Activated CD4-positive, alpha-beta memory T cell treated with anti-CD3 and anti-CD28 coated beads, Interleukin-2, amount 10 ng/mL, durations not matched to agents 7 days and 5 days (primary cell): ENCODE measurements at places on chromosomes 2 and 18.
A peak's percentile ranks its signal among the peaks of the same experiment; 100 is the strongest.

DNA sequence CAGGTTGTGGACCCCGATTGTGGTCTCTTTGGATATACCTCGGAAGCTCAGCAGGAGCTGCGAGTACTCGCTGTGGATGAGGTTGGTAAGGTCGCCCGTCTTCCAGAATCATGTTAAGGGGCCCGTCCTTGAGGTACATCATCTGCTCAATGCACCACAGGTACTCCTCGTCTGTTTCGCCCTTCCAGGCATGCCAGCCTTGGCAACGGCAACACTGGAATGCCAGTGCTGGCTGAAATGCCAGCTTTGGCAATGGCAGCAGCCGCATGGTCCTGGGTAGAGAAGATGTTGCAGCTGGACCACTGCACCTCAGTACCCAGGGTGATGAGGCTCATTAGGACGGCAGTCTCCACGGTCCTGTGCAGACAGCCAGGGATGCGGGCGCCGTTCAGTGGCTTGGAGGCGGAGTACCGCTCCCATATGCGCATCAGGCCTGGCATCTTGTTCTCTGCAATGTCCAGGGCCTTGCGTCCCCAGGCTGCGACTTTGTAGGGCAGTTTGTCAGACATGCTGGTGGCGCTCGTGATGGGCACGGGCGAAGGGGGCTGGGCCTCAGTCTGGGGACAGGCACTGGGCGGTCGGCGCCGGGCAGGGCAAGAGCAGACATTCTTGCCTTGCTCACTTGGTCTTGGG lies 122.2 kb upstream of the NXPH2 start:
- no peak overlapping the region for H3K27ac ChIP-seq
- H3K4me1 ChIP-seq = no peaks in the 10 kb centered on the region
- no peak overlapping the region for H3K4me3 ChIP-seq
- no peak for DNase-seq

DNA sequence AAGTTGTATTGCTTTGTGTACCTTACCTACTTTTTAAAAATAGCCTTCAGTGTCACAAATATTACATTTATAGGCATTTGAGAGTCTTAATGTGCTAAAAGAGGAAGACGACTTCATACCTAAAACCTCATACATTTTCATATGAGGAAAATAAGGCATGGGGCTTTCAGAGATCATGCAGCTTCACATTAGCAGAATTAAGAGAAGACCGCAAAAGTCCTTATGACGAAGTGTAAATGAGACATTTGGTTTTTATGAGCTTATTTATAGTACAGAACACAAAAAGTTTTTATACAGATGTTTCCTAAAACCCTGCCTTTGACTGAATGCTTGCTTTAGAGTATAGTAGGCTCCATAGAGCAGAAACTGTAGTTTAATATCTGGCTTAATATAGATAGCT lies 10.1 kb upstream of the CCDC138 start:
- peaks cover 54% of the 10 kb centered on the region for H3K36me3 ChIP-seq
- no peak overlapping the region for H3K27ac ChIP-seq
- H3K27me3 ChIP-seq = no peaks in the 10 kb centered on the region

DNA sequence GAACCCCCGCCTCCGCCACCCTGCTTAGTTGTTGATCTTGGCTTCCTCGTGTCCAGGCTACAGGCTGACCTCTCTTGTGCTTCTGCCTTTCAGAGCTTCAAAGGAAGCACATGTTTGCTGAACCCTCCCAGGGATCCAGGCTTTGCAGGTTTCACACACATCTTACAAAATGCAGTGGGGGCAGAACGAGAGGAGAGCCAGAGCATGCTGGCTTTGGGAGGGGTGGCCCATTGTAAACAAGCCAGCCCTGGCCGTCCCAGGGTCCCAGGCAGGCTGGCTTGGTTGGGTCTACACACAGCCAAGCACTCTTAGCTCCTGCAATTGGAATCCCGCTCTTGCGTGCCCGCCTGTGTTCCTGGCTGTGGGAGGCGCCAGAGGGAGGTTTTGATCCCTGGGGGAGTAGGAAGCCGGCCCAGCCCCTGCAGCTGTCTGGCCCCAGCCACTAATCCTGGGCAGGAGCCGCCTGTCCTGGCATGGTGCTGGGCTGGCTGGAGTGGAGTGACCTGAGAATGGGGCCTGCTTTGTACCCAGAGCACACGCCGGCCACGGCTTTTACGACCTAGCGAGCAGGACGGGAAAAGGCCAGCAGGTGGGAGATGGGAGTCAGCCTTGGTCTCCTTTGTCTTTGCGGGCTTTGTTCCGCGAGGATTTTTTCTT lies 53.9 kb downstream of the SH3BP4 start:
- H3K36me3 ChIP-seq = no peaks in the 10 kb centered on the region
- no peak for DNase-seq
- H3K4me3 ChIP-seq = no peak overlapping the region
- no peaks in the 10 kb centered on the region for H3K27me3 ChIP-seq

- no peaks in the 10 kb centered on the region for H3K36me3 ChIP-seq
- H3K4me1 ChIP-seq = peaks cover 34% of the 10 kb centered on the region
- H3K27me3 ChIP-seq = peaks cover 25% of the 10 kb centered on the region
- peak overlapping the region; percentile 47 for H3K4me3 ChIP-seq
- peak overlapping the region; percentile 70 for H3K27ac ChIP-seq
- DNase-seq = peak; percentile 88
These were observed 61.4 kb upstream of the KIF5C start for GRCh38 chr2:148813603-148814065.

DNA sequence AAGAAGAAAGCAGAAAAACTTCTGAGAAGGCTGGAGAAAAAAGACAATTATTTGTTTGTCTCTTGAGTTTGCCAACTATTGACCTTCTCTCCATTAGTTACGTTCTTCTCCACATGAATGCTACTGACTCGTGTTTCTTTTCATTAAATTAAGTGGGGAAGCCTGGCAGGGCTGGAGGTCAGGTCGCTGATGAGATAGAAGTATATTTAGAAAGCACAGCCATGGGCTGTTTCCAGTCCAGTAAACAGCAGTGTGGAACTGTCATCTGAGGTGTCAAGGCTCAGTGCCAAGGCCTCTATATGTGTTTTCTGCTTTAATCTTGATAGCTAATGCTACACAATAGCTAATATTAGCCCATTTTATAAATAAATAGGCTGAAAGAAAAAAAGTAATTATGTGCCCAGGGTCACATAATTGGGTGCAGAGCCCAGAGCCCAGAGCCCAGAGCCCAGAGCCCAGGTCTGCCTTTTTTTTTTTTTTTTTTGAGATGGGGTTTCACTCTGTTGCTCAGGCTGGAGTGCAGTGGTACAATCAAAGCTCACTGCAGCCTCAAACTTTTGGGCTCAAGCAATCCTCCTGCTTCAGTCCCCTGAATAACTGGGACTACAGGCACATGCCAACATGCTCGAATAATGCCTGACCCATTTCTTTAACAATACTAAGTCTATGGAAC lies 6.3 kb downstream of the MSGN1 start:
- H3K4me3 ChIP-seq = no peak overlapping the region
- peaks cover 16% of the 10 kb centered on the region for H3K4me1 ChIP-seq
- H3K27me3 ChIP-seq = peaks cover 24% of the 10 kb centered on the region
- no peak overlapping the region for H3K27ac ChIP-seq
- H3K36me3 ChIP-seq = no peaks in the 10 kb centered on the region

DNA sequence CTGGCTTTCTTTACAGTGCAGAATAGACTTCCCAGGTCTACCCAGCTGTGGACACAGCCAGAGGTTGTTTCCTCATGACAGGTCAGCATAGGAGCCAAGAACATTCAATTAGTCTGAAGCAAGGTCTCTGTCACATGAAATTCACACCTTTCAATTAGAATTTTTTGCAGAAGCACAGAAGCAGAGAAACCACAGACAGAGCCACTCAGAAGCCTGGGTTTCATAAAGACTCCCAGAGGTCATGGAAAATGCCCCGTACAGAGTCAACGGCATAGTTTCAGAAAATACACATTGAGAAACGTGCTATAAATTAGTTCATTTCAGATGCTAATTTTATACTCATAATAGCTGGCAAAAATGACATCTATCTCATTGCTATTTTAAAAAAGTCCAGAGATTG lies 87.0 kb upstream of the TMEM200C start:
- no peaks in the 10 kb centered on the region for H3K27me3 ChIP-seq
- H3K36me3 ChIP-seq = no peaks in the 10 kb centered on the region
- H3K4me1 ChIP-seq = no peaks in the 10 kb centered on the region
- DNase-seq = no peak
- H3K27ac ChIP-seq = no peak overlapping the region

DNA sequence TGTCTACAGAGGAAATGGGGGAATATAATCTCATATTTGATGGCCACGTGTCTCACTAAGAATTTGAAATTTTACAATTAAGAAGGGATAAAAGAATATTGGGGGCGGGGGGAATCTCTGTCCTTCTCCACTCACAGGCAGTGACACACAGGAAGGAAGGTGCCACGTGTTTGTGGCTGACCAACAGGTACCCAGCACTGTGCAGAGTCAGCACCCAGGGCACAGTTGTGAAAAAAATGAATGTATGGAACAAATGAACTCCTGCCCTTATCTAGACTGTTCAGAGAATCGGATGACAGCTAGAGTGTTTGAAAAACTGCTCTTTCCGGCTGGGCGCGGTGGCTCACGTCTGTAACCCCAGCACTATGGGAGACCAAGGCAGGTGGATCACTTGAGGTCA lies 317.0 kb upstream of the MYT1L start:
- DNase-seq = no peak
- H3K4me1 ChIP-seq = peaks cover 9% of the 10 kb centered on the region
- no peaks in the 10 kb centered on the region for H3K36me3 ChIP-seq

GRCh38 chr2:218860950-218861381 lies 1.4 kb downstream of the WNT6 start:
- no peaks in the 10 kb centered on the region for H3K36me3 ChIP-seq
- H3K27ac ChIP-seq = no peak overlapping the region
- no peak overlapping the region for H3K4me3 ChIP-seq
- no peak for DNase-seq

GRCh38 chr2:159199761-159200465 lies 86.6 kb downstream of the WDSUB1 start:
- no peak overlapping the region for H3K4me3 ChIP-seq
- H3K27me3 ChIP-seq = peaks cover 2% of the 10 kb centered on the region
- no peak overlapping the region for H3K27ac ChIP-seq

- peaks cover 17% of the 10 kb centered on the region for H3K27me3 ChIP-seq
- peaks cover 14% of the 10 kb centered on the region for H3K4me1 ChIP-seq
- peak overlapping the region; percentile 4 for H3K4me3 ChIP-seq
These were observed 26.6 kb upstream of the SEH1L start for GRCh38 chr18:12921178-12921577.

DNA sequence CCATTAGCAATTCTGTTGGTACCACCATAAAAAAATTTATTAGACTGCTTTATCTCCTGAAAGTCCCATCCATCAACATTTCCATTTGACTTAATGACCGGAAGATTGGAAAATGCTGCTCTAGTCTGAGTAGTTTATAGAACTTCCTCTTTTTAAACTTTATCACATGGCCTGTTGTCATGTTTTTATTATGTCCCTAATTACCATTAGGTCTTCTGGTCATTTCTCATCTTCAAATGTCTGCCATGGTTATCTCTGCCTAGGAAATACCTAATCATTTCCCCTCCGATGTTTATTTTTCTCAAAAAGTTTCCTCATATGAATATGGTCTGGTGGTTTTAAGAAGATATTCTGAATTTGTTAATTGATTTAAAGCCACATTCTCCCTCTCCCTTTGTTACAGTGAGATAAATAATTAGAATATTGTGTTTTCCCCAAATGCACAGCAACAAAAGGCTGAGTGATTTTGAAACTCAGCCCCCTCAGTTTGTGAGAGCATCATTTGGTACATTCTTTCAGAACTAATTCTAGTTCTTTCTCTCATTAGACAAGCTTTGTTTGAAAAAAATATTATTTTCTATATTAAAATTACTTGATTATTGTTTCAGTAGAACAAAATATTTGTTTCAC lies 317.1 kb upstream of the ST6GAL2 start:
- no peak overlapping the region for H3K4me3 ChIP-seq
- H3K27me3 ChIP-seq = no peaks in the 10 kb centered on the region
- no peak for DNase-seq
- H3K36me3 ChIP-seq = no peaks in the 10 kb centered on the region

GRCh38 chr18:24333084-24333483 lies 64.5 kb downstream of the OSBPL1A start:
- peaks cover 5% of the 10 kb centered on the region for H3K27me3 ChIP-seq
- no peaks in the 10 kb centered on the region for H3K36me3 ChIP-seq
- no peak overlapping the region for H3K4me3 ChIP-seq
- H3K27ac ChIP-seq = no peak overlapping the region

DNA sequence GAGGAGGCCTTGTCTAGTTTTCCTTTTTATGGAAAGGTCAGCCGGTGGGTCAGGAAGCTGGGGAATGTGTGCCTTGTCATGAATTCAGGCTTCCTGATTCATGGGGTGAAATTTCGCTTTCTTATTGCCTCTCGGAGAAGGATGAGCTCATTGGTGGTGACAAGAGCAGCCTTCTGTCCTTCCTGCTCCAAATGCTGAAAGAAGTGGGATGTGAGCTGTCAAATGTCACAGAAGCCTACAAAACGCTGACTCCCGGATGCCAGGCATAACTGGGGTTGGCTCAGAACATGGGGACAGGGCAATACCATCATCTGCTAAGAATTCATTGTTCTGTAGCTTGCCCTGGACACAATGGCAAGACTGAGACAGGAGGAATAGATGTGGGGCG lies 55.8 kb upstream of the FAM136A start:
- H3K27me3 ChIP-seq = peaks cover 22% of the 10 kb centered on the region
- no peaks in the 10 kb centered on the region for H3K4me1 ChIP-seq
- no peak overlapping the region for H3K27ac ChIP-seq
- no peak for DNase-seq
- no peaks in the 10 kb centered on the region for H3K36me3 ChIP-seq
